ENCODE measurements at places on chromosomes 11 and 22.
A peak's percentile ranks its signal among the peaks of the same experiment; 100 is the strongest.

DNA sequence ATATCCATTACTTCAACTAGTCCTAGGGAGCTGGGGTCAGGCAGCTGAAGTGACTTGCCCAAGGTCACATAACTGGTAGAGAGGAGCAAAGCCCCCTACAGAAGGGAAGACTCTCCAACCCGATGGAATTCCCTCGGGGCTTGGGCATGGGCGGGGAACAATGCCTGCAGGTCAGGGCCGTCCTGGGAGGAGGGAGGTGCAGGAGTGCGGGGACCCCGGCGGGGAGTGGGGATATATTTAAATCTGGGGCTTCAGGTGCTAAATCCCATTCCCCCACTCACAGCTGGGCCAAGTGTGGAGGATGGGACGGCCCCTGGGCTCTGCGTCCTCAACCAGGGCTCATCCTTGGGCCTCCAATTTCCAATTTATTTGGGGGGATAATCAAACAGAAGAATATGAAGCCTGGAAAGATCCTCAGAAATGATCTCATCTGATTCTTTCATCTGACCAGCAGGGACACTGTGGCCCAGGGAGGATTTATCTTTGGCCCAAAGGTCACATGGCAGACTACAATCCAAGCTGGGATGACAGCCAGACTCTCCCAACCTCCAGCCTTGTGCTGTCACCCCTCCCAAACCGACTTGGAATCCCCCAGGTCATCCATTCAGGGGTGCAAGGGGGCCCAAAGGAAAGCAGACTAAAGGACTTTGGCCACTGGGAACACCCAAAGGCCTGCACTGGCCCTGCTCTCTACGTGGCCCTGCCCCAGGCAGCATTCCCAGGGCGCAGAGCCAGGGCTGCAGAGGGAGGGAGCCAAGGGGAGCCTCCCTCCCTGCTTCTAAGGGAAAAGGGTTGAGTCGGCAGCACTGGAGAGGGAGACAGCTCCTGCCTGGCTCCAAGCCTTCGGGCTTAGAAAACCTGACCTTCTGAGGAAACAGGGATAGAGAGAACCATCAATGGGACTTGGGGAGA lies 8.7 kb upstream of the C1QTNF6 start:
- DNase-seq: peak; percentile 92

DNA sequence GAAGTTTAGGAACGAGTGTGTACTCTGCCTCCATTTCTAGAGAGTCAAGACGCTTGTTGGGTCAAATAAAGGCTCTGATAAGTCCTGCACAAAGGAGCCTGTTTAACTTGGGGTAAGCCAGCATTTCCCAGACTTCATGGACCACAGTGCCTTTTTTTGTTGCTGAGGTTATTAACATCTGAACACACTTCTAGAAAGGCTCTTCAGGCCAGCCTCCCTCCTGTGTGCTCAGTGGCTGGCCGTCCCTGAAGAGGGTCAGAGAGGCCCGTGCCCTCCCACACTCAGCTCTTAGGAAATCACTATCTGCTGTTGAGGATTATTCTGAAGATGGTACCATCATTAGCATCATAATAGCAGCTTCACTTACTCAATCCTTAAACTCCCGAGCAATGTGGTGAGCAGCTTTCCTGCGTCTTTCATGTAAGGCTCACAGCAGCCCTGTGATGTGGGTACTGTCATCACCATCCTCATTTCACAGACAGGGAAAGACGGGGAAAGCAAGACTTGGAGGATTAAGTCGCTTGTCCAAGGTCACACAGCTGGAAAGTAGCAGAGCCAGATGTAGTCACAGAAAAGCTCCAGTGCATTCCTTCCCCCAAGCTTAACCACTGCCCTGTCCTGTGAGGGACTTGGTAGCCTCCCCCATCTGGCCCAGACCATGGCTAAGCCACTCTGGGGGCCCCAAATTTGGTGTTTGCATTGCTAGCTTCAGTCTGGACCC lies 71.3 kb downstream of the TSPAN18 start:
- no peak for DNase-seq

DNA sequence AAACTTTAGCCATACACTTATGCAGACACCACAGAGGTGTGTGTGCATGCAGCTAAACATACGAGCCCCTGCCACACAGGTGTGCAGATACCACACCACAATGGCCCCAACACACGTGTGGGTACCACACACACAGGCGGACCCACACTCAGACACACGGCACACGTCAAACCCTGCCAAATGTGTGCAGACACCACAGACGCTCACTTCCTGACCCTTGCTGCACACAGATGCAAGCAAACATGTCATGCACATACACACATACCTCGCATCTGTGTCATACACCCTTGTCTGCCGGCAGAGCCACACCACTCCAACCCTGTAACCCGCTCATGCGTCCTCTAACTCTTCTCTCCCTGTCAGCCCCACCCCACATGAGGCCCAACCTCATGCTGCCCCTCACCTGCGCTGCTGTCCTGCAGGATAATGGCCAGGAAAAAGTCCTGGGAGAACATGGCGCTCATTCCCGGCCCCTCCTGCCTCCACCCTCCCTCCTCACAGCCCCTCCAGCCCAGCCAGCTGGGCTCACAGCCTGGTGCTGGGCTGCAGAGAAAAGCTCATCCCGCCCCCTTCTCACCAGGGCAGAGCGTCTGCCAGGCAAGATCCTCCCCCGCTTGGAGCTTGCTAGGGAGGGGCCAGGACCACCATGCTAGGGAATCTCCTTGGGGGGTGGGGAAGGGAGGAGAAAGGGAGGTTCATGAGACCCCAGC lies 14.2 kb downstream of the SMPD1 start:
- DNase-seq: peak; percentile 40

GRCh38 chr11:35814081-35814695 lies 129.7 kb upstream of the LDLRAD3 start:
- DNase-seq: no peak

- DNase-seq: peak; percentile 99
Measured at GRCh38 chr11:75554258-75555022, 7.6 kb upstream of the SERPINH1 start.

DNA sequence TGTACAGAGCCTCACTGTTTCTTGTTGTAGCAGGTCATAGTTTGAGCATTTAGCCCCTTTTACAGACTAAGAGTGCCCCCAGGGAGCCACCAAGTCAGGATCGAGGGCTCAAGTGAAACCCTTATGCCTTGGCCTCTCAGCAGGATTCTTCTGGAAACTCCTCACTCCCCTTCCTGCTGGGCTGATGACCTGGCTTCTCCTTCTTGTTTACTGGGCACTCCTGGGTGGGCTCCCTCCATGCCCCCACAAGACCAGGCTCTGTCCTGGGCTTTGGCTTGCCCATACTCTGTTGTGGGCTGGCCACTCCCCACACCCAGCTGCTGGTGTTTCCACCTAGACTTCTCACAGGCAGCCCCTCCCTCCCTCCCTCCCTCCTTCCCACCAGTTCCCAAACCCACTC lies 69.6 kb downstream of the MED15 start:
- no peak for DNase-seq

DNA sequence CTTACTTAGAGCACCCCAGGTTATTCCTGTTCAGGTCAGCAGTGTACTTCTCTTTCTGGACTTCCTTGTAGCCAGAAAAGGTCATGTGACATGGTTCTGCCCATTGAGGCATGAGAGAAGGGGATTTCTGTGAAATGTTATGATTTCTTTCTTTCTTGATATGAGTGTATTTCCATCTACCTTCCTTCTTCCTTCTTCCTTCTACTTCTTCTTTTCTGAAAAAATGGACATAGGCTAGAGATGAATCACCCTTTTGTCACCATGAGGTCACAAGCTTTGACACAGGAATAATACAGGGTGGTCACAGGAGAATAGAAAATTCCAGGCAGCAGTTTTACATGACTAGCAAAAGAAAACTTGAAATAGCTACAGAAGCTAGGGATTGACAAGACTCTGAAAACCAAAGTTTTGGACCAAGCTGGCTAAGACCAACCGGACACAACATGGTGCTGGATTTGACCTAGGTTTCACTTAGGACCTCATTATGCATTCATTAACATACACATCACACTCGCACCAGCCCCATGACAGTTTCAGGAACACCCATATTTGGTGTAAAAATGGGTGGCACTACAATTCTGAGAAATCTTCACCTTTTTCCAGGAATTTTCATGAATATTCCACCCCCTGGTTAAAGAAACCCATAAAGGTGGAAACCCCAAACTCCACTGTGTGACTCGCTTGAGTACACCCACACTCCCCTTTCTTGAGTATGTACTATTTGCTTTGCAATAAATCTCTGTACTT lies 21.2 kb upstream of the MAP6 start:
- DNase-seq: peak; percentile 21

- DNase-seq: peak; percentile 43
Measured at GRCh38 chr22:30326255-30326705, 461 bp downstream of the TBC1D10A start.

DNA sequence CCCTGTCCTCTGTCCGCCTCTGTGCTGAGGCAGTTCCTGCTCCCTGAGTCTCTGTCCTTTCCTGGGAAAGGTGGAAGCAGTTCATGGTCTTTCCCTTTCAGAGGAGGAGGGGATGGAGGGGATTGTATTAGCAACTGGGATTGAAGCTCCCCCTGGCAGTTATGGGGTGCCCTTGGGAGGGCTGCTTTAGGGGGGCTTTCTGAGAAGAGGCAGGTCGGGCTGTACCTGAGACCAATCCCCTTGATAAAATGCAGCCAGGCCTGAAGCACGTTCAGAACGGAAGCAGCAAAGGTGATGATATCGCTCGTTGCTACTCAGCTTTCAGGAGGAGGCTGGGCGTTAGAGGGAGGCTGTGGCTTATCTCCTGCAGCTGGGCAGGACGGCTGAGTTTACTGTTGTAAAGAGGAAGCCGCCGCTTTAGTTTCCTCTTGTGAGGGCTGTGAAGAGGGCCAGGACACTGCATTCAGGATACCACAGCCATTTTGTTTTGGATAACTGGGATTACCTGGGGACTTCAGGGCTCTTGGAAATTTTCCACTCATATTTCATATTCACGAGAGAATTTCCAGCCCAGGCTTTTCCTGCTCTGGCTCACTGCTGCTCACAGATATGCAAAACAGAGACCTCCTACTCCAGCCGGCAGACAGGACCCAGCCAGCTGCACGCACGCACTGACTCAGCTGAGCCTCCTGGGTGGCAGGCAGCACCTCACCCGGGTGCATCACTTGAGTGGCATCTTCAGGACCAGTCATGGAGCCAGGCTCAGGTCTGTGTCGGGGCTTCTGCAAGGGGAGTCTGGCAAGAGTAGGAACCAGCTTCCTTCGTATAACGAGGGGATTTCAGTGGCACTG lies 798 bp downstream of the AMPD3 start:
- peak; percentile 79 for DNase-seq

- no peak for DNase-seq
Measured at GRCh38 chr22:19035474-19036228, 86.6 kb downstream of the DGCR2 start.

- no peak for DNase-seq
Measured at GRCh38 chr11:46604796-46605195, 11.0 kb upstream of the AMBRA1 start.

DNA sequence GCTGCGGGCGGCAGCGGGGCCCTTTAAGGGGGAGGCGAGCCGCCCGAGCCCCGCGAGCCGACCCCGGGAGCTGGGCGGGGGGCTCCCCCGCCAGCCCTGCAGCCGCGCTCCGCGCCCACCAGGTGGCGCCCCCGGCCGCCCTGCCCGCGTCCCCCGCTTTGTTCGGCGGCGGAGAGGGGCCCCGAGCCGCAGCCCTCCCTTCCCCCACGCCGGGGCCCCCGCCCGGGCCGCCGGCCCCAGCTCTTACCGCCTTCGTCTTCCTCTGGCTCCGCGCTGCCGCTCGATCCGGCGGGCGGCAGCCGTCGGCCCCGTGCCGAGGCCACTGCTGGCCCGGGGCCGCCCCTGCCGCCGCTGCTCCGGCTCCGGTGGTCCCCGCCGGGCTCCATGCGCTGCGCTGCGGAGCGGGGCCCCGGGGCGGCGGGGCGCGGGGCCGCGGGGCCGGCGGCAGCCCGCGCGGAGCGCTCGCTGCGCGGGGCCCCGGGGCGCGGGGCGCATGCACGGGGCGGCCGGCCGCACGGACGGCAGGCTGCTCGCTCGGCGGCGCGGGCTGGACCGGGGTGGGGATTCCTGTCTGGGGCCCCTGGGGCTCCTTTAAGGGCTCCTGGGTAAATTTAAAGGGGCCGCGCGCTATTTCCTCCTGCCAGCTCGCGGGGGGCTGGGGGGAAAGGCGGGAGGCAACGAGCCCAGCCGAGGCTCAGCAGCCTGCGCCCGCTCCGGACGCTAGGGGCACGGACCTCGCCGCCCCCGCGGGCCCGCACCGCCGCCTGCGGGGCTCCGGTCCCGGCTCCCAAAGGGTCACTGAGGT lies at the start of gene ZFTA:
Gene ZFTA, minus strand, starts transcription at position 539 of the 805 bp plus-strand sequence. Its CDS starts 153 bp downstream, at position 386.
- peak; percentile 69 for DNase-seq

GRCh38 chr11:85171648-85172257 lies 455.4 kb downstream of the DLG2 start:
- no peak for DNase-seq

GRCh38 chr11:8092587-8093424 lies 11.8 kb downstream of the TUB start:
- peak; percentile 74 for DNase-seq

DNA sequence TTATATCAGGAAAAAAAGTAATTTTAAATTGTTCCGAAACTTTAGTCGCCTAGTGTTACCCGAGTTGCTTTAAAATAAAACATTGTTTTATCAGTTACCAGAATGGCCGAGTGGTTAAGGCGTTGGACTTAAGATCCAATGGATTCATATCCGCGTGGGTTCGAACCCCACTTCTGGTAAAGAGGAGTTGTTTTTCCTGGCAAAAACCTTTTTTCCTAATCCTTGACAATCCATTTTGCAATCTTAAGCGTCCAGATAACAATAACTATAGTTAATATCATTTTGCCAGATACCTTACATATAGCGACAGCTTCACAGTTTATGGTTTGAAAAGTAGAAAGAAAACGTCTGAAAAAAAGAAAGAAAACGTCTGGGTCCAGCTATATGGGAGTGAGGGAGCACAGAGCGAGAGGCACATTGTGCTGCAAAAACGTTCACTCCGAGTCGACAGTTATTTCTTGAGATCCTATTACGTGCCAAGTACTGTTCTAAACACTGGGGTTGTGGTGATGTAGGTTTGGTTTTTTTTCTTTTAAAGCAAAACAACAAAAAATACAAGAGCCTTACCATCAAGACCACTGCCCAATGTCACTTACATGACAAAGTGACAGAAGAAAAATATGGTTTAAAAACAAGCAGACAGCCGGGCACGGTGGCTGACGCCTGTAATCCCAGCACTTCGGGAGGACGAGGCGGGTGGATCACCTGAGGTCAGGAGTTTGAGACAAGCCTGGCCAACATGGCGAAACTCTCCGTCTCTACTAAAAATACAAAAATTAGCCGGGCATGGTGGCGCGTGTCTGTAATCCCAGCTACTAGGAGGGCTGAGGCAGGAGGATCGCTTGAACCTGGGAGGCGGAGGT lies 40.6 kb downstream of the OR4D9 start:
- DNase-seq: peak; percentile 84

DNA sequence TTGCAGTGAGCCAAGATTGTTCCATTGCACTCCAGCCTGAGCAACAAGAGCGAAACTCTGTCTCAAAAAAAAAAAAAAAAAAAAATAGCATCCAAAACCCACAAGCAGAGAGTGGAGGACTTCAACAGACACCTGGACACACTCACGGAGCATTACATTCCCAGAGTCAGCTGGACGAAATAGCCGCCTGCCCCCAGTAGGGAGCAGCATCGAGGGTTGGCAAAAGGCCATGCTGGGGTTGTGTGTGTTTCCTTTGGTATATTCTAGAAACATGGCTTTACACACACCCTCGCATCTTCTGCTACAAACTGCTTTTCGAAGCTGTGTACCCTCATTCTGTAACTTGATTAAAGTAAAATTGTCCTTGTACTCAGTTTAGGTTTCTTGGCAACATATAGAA lies 5.3 kb downstream of the ADA2 start:
- peak; percentile 22 for DNase-seq

Measured in EL (cell line).